ENCODE measurements at places on chromosomes 2 and 18.
A peak's percentile ranks its signal among the peaks of the same experiment; 100 is the strongest.

DNA sequence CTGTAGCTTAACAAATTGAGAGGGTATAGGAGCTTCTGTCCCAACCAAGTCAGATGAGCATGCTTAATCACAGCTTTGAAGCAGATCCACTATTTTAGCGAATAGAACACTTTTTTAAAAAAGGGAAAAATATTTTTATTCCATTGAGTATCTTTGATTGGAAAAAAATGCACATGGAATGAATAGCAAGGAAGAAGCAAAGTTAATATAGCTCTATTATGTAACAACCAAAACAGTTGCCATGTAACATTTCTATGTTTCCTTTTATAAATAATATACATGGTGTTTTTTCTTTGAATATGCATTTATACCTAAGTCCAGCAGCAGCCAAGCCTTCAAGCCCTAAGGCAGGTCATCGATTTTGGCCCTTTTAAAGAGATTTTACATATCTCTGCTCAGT lies 21.4 kb upstream of the SPTBN1 start:
- no peak for DNase-seq

DNA sequence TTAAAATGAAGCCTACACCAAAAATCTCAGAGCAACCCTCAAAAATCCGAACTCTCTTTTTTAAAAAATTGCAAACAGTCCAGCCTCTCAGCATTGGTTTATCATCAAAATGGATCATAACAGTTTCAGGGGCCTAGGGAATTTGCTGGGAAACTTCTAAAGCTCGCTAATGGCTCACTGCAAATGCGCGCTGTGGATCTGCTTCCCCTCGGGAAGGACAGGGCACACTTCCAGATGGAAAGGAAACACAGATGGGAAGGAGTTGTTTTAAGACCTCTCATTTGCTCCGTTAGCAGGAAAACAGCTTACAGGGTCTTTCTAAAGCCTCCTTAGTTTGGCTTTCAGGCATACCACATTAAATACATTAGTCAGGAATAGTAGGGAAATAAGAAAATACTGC lies 27.2 kb downstream of the FECH start:
- no peak for DNase-seq

DNA sequence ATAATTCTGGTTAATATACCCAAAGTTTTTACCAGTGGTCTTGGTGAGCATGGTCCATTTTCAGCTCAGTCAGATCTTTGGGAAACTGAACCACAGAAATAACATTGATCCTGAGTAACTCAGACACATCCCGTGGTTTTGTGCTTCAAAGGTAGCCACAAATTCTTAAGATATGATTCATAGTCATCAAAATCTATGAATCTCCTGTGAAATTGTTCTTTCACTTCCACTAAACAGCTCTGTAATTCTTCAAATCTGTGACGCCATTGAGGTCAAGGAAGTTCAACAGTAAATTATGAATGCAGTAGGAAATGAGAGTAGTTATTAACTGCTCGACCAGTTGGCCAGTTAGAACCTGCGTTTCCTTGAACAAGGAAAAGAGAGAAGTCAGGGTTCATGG lies 147.3 kb downstream of the IRS1 start:
- peak; percentile 73 for DNase-seq

- no peak for DNase-seq
Observed at GRCh38 chr2:196427986-196428634, 211.4 kb upstream of the CCDC150 start.

DNA sequence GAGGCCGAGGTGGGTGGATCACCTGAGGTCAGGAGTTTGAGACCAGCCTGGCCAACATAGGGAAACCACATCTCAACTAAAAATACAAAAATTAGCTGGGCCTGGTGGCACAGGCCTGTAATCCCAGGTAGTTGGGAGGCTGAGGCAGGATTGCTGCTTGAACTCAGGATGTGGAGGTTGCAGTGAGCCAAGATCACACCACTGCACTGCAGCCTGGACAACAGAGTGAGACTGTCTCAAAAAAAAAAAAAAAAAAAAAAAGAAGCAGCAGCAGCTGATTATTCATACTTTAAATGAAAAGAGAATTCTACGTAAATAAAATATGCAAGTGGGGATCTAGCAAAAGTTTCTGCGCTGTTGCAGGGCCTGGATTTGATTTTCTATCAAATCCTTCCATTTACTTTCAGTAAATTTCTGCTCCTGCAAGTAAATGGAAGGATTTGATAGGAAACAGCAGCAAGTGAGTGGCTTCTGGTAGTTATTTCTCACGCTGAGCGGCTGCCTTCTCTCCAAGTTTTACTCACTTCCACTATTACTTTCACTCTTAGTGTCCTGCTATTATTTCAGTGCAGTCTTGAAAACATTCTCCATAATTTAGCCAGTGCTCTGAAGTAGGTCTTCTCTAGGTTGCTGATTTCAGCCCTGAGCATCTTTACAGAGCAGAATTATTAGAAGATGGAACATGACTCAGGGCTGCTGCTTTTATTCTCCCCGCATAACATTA lies 68.4 kb downstream of the SLC16A14 start:
- no peak for DNase-seq

DNA sequence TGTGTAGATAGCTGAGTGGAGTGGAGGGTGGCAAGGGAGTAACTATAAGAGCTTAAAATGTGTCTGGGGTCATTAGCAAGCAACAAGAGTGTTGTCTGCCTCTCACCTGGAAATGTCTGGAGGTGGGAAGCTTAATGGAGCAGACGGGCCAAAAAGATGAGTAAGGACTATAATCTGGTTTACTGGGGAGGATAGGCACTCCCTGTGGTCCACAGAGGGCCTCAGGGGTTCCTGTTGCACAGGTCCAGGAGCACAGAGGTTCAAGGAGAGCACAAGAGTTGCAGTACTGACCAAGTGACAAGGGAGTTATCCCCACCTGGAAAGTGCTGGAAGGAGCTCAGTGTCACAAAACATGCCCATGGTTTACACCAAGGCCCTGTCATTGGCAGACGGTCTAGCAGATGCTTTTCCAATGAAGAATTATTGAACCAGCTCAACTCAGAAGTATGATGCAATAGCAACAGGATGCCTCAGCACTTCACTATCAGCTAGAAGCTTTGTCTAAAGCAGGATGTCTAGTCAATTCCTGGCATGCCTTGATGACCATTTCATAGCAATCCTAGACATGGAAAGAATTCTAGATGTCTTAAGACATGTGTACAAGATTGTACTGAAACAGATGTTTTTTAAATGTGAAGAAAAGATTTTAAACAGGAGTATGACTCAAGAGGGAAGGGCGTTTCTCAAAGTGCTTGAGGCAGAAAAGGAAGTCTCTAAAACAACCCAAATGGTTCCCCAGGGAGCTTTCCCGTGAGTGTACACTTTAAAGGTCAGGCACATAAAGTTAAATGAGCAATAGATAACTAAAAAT lies 62.9 kb upstream of the SERPINE2 start:
- DNase-seq = peak; percentile 90

GRCh38 chr2:218960309-218961165 lies 1.1 kb downstream of the CDK5R2 start:
- DNase-seq = no peak

- DNase-seq = no peak
Observed at GRCh38 chr2:32780961-32781360, 153.1 kb downstream of the TTC27 start.

GRCh38 chr2:164014068-164014731 lies 278.4 kb upstream of the FIGN start:
- DNase-seq = peak; percentile 7

- DNase-seq = no peak
Observed at GRCh38 chr18:57755473-57756067, 47.5 kb downstream of the ATP8B1 start.

- peak; percentile 92 for DNase-seq
Observed at GRCh38 chr2:128535953-128536352, 217.3 kb upstream of the HS6ST1 start.

- DNase-seq = no peak
Observed at GRCh38 chr2:131076707-131077106, 16.6 kb downstream of the FAM168B start.

DNA sequence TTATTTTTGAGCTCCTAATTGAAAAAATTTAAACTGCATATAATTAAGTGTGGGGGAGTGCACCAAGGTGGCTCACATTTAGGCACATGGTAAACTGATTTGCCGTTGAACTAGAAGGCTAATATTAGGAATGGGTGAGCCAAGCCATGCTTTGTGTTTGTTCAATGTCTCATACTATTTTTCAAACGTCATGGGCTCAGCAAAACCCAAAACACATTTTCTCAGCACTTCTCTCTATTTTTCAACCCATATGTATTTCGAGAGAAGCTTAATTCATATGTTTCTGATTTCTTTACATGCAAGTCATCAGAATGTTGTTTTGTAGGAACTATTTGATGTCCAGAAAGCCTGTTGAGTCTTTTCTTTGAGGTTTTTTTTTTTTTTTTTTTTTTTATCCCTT lies 291.2 kb downstream of the TCF4 start:
- peak; percentile 8 for DNase-seq

DNA sequence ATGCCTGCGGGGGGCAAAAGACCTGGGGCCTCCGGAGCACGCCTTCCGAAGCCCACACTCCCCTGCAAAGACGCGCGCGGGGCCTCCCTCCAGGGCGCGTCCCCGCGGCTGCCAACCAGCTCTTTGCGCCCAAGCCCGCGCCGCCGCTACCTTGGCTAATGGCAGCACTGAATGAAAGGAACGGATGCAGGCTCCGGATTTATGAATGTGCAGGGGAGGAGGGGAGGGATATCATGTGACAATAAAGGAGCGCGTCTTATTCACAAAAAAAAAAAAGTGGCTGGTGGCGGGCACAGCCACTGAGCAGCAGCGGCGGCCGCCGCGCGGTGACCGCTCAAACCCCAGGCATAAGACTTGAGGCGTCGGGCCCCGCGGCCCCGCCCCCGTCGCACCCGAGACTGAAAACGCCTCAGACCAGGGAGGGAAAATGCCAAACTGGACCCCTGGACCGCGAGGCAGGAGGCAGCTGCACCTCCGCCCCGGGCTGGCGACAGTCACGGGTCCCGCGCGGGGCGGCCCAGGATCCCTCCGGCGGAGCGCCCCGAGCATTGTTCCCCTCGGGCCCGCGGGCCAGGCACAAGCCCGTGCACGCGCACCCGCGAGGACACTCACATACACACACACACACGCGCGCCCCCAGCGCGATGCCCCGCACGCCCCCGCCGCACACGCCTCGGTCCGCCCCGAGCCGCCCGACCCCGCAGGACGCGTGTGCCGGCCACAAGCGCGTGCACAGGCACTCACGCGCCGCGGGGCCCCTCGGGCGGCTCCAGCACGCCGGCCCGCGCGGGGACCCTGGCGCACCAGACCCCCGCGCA lies 1.6 kb downstream of the SPRED2 start:
- no peak for DNase-seq

DNA sequence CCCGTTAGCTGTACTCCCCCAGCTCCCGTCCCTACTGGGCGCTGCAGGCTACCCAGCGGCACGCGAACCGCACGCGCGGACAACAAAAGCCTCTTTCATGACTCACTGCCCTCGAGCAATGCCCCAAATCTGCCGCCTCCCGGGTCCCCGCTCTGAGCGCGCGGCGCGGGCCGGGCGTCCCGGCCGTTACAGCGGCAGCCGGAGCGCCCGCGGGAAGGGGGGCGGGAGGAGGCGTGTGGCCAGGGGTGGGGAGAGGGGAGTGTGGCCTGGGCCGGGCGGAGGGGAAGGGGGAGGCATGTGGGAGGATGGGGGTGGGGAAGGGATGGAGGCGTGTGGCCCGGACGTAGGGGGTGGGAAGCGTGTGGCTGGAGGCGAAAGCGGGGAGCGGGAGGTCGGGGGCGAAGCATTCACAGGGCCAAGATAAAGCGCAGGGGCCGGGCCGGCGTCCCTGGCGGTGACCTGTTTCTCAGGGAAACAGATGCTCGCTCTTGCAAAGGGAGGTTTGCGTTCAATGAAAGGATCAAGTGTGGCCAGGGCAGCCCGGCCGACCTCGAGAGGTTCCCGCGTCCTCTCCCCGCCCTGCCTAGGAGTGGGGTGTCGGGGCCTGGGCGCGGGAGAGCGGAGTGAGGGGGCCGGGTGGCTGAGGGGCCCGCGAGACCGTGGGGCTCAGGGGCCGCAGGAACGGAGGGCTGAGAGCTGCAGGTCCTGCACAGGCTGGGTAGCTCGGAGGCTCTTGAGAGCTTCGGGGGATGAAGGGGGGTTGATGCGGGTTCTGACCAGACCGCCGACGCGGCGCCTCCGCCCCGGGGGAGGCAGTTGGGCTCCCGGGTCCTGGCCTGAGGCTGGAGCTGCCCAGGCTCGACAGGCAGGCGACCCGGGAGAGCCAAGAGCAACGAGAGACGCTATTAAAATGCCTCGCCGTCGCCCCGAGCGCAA lies 3.5 kb upstream of the NEUROD1 start:
- DNase-seq = peak; percentile 53

DNA sequence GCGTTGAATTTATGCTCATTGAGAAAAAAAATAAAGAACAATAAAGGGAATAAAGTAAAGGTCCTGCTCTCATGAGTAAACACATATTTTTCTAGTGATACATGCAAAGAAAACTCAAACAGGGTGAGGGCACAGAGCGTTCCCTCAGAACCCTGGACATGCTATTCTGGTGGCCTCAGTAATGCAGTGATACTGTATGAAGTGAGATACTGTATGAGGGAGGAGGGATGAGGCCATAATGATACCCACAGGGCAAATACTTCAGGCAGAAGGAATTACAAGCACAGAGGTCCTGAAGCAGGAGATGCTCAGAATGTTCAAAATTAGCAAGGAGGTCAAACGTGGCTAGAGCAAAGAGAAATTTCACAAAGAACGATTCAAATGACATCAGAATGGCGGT lies 28.4 kb upstream of the RNU4ATAC start:
- peak; percentile 48 for DNase-seq

DNA sequence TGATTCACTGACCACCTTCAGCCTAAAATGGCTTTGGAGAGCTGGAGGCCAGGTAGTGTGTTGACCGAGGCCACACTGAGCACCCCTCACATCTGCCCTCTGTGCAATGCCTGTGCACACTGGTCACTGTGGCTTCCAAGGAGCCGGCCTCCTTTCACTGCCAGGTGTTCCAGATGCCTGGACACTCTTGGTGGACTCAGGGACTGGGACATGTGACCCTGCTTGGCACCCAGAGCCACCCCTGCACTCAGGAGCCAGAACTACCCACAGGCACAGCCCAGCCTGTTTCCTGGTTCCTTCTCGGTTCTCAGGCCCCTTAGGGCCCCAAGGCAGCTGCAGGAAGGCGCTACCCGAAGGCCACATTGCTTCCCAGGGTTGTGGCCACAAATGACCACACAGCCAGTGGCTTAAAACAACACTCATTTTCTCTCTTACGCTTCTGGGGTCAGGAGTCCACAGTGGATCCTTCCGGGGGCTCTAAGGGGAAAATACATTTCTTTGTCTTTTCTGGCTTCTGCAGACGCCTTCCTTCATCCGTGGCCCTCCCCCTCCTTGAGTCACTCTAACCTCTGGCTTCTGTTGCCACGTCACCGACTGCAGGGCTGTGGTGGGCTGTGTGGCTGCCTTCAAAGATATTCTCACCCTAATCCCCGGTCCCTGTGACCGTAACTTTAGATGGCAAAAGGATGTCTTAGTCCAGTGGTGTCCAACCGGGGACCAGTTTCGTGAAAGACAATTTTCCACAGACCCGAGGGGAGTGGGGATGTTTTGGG lies 78.6 kb downstream of the ASB1 start:
- no peak for DNase-seq
